Stimulated activated CD4-positive, alpha-beta T cell treated with anti-CD3 and anti-CD28 coated beads, Interleukin-2, amount 100 ng/mL, for 24 hours (primary cell): ENCODE measurements at places on chromosomes 5 and 9.
A peak's percentile ranks its signal among the peaks of the same experiment; 100 is the strongest.

- DNase-seq = peak; percentile 58
Observed at GRCh38 chr5:128674837-128675446, 136.9 kb upstream of the FBN2 start.

DNA sequence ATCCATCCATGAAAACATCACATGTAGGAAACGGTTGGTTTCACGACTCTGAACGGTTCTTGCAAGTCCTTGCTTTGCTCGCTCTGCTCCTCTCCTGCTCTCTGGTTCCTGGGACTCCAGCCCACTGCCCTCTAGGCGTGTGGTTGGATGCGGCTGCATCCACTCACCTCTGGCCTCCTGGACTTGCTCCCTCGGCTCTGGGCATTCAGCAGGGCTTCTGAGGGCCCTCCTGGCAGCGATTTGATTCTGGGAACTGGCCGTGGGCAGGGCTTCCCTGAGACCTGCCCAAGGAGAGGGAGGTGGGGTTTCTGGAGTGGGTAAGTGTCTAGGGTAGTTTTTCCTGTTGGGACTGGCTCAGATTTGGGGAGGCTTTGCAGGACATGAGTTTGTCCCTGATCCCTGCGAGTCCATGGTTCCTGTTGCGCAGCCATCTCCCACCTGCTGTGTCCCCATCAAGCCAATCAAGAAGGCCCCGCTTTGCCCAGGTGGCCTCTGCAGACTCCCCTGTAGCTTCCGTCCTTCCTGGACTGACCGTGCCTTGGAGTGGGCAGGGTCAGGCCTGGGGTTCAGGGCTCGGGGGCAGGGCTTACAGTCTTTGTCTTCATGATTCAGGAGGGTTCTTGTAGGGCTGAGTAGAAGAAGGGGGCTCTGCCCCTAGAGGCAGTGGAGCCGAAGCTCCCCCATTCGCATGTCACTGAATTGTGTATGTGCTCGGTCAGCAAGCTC, 192.3 kb downstream of the CACNA1B start:
- DNase-seq = no peak

GRCh38 chr5:36638056-36638455, 31.6 kb downstream of the SLC1A3 start:
- DNase-seq = no peak

GRCh38 chr9:14692470-14693250, 572 bp downstream of the ZDHHC21 start:
- DNase-seq = no peak

- DNase-seq = peak; percentile 66
Observed at GRCh38 chr9:34992376-34992951, 2.9 kb downstream of the DNAJB5 start.

DNA sequence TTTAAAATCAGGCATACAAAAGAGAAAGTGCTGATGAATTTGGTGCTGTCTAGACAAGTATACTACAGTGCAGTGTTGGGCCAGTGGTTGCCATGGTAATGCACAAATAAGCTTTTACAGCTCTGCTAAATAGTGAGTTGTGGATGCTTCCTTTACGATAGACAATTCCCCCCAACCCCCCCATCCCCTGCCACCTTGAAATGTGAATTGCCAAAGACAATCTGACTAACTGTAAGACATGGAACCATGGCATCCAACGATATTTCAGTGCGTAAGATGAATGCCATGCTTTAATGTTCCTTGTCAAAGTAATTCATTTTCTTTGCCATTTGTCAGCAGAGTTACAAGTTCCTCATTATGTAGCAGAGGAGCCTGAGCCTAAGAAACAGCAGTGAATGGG, 91.5 kb upstream of the NREP start:
- DNase-seq = no peak

- DNase-seq = no peak
Observed at GRCh38 chr9:97990259-97990658, 7.1 kb downstream of the ANP32B start.

DNA sequence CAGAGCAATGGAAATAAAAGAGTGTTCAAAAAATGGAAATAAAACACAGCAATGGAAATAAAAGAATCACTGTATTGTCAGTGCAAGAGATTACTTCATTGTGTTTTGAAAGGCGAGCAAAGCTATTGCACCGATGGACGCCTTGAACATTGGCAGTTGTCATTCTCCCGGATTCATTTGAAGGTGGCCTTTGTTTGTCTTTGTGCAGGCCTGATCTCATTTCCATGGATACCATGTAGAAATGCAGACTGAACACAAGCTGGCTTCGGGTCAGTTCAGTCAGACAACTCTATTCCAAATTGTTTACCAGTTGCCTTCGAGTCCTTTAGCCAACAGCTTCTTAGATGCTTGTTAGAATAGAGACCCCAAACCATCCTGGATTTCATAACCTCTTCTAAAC, 8.3 kb downstream of the ITGA2 start:
- DNase-seq = no peak
